ENCODE measurements at places on chromosomes 16 and 17.

GRCh38 chr17:34556384-34556783, 23.0 kb upstream of the TMEM132E start:
- DNase-seq, result no peak

- no peak for DNase-seq
Observed at GRCh38 chr17:77717941-77718668, 240.4 kb upstream of the TNRC6C start.

DNA sequence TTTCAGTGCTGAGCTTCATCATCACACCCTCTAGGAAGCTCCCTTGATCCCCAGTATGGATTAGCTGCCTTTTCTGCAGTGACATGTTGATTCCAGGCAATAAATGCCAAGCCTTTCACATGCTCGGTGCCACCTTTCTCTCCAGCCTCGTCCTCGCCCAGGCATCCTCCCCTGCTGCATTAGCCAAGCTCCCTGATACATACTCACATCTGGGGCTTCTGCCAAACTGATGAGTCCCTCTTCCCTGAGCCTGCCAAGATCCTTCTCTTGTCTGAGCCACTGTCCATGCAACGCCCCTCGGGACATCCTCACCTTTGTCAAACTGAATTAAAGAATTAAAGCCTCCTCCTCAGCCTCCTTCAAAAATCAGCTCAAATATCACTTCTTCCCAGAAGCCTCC, 538.5 kb upstream of the CDH11 start:
- DNase-seq, result no peak

DNA sequence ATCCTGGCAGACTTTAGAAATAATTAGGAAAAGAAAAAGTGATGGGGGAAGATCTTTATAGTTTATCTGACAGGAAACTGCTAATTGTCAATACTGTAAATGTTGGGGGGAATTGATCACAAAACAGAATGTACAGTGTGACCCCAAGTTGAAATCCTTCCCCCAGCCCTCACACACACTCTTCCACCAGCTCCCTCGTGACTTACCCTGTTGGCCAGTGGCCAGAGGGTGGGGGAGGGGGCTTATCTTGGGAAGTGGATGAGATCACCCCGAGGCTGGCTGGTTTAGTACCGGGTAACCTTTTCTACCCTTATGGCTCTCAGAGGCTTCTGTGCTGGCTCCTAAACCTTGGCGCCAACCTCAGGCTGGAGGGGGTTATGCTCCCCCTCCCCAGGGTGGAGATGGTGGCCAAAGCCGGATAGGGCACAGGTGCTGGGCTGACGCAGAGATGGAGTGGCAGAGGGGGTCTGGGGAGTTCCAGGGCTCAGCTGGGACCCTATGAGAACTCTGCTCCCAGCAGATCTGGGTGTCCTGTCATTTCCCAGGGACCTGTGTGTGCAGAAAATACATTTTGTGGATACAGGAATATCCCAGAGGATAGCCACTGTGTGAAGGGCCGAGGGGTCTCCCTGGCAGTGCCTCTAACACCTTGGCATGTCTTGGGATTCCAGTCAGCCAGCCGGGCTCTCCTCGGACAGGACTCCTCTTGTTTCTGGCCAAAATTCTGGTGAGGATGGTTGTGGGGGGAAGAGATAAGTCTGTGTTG, 18.6 kb downstream of the CDH16 start:
- no peak for DNase-seq

GRCh38 chr16:88357317-88358022, 25.3 kb upstream of the ZNF469 start:
- no peak for DNase-seq

DNA sequence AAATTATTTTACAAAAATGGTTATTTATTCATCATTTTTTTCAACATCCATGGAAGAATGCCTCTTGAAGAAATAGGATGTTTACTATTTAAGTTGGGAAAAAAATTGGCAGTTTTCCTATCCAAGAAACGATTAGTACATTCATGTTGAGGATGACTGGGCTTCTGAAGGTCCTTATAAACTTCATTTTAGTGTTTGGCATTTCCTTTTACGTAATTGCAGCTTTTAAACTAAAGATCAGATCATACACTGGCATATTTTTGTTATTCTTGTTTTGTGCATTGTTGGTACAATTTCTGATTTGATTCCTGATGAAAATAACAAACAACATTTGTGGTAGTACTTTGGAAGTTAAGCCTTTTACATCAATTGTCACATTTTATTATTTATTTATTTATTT, 11.5 kb downstream of the KCNJ16 start:
- DNase-seq, result no peak
